ENCODE measurements at places on chromosomes 6 and 20. TPM values are rescaled to one million over a fixed set of nuclear protein-coding genes. Genes with fewer than 3 reads are reported as not detected.

- DNase-seq: no peak
Measured at GRCh38 chr6:144745439-144745838, 460.3 kb downstream of the UTRN start.

The C6orf141 gene
- total RNA-seq: 0.38 TPM

DNA sequence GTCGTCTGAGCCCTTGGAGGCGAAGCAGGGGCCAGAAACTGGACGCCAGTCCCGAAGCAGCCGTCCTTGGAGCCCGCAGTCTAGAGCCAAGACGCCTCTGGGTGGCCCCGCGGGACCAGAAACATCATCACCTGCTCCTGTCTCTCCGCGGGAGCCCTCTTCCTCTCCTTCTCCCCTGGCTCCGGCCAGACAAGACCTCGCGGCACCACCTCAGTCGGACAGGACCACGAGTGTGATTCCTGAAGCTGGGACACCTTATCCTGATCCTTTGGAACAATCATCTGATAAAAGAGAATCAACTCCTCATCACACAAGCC lies 416 bp downstream of the RSPH4A start:
- DNase-seq: no peak

DNA sequence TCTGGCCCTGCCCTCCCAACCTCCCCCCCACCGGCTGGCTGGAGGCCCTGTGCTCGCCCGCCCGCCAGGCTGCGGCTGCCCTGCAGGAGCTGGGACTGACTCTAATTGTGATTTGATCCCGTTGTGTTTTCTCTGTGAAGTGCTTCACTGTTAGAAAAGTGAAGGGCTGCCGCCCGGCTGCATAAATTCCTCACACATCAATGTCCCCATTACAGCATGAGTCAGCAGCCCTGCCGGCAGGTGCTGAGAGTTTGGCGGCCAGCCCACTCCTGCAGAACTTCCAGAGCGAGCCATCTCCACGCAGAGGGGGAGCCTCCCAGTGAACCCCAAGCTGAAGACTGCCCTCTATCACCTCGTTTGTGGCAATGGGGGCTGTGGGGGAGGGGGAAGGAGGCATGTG lies 137.9 kb downstream of the DLL1 start:
- no peak for DNase-seq

All from cardiac septum (tissue), 1 donor.